GM12878 (cell line): ENCODE measurements at places on chromosomes 4 and X. TPM values are rescaled to one million over a fixed set of nuclear protein-coding genes. Genes with fewer than 3 reads are reported as not detected.
A peak's percentile ranks its signal among the peaks of the same experiment; 100 is the strongest.

XKRX gene
- total RNA-seq = 0.24 and 0.26 TPM in 2 replicates

- H3K4me3 ChIP-seq = no peak overlapping the region
- no peak for DNase-seq
- H3K27ac ChIP-seq = no peak overlapping the region
- no peaks in the 10 kb centered on the region for H3K4me1 ChIP-seq
These were observed 94.1 kb upstream of the GPR50 start for GRCh38 chrX:151082077-151082948.

GRCh38 chr4:4549534-4549933 lies 7.7 kb upstream of the STX18 start:
- no peak for DNase-seq
- no peak overlapping the region for H3K4me3 ChIP-seq
- no peaks in the 10 kb centered on the region for H3K4me1 ChIP-seq

SPATA18 gene
- total RNA-seq = 2.4 and 3.5 TPM in 2 replicates

BRS3 gene
- not detected in 2 replicates for total RNA-seq

DNA sequence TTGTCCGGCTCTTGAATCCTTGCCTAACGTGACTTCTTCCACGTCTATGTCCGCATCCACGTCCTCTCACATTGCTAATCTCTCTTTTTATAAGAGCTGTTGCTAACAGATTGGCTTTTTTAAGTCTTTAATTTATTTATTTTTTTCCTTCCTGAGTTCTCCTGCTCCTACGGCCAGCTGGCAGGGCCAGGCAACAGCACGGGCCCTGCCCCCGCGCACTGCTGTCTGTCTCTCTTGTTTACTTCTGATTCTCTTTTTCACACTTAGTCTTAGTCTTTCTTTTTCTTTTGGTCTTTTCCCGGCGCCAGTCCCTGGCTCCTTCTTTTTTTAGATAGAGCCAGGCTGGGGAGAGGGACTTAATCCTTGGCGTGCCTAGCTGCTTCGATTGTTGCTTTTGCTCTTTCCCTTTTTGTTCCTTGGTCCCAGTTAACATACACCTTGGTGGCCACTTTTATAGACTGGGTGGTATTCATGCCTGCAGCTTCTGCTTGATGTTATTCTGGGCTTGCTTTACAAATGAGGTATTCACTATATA lies 53.2 kb upstream of the RBMX start:
- no peaks in the 10 kb centered on the region for H3K4me1 ChIP-seq
- H3K36me3 ChIP-seq = no peaks in the 10 kb centered on the region
- no peak overlapping the region for H3K4me3 ChIP-seq
- H3K27me3 ChIP-seq = no peaks in the 10 kb centered on the region
- DNase-seq = no peak

- no peaks in the 10 kb centered on the region for H3K27me3 ChIP-seq
- no peaks in the 10 kb centered on the region for H3K4me1 ChIP-seq
- DNase-seq = no peak
- H3K36me3 ChIP-seq = no peaks in the 10 kb centered on the region
- no peak overlapping the region for H3K27ac ChIP-seq
These were observed 245.8 kb downstream of the FBXO8 start for GRCh38 chr4:174037631-174038030.

DNA sequence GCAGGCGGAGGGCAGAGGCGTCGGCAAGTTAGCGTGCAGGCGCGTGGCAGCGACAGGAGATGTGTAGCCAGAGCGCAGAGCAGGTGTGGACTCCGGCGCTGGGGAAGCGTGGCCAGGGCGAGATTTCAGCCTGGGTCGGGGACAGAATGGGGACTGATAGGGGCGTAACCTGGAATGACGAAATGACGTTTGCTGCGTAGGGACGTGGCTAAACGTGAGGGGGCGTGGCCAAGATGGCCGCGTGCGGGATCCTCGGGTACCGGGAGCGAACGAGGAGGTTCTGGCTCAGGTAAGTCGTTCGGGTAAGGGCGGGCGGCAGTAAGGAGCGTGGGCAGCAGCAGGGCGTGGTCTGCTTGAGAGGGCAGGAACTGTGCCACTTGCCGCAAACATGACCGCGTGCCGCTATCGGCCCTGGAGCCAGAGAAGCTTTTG lies 10.9 kb upstream of the CLTRN start:
- peak overlapping the region; percentile 81 for H3K4me3 ChIP-seq
- H3K36me3 ChIP-seq = no peaks in the 10 kb centered on the region
- H3K4me1 ChIP-seq = peaks cover 20% of the 10 kb centered on the region
- no peaks in the 10 kb centered on the region for H3K27me3 ChIP-seq
- H3K27ac ChIP-seq = peak overlapping the region; percentile 88
